RWPE1 (cell line): ENCODE measurements at places on chromosomes 11 and 22.

DNA sequence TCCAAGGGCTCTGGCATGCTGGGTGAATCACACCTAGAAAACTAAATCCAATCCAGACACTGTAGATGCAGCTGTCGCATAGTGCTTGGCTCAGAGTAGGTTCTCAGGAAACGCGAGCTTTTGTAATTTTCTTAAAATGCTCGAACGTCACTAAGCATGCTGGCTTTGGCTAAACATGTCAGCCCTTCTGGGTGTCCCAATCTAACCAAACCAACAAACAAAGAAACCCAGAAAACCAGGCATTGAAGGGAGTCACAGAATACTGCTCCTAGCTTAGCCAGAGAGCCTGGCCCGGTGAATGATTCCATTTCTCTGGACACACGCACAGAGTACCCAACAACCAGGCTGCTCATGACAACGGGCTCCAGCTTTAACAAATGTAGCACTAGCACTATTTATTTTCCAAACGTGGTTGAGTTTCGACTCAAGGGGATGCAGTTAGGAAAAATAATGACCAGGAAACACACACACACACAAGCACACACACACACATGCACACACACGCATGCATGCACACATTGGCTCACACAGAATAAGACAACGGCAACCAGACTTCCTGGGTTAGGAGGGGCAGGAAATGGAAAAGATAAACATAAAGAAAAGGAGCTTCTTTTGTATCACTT, 492.6 kb downstream of the MIAT start:
- DNase-seq = no peak

DNA sequence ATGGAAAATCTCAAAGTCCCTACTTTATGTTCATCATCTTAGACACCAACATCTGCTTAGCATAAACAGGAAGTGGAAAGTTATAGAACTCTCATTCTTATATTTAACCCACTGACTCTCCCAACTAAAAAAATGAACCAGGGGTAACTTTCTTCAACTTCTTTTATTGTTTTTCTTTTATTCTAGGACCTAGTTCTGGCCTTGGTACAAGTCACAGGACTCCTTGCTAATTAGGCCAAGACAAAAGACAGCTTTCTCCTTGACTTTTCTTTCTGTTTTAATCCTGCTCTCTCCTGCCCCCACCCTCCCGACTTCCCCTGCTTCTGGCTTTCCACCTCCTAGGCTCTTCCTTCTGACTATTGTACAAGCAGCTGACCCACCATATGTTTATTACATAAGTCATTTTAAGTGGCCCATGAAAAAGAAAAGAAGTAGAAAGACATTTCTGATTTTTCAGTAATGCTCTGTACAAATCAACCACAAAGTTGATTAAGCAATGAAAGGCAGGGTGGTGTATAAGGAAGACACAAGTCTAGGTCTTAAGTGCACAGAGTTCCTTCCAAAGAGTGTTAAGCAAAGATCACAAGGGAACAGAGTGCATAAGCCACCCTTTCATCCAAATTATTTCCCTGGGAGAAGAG, 18.3 kb downstream of the JAML start:
- no peak for DNase-seq

DNA sequence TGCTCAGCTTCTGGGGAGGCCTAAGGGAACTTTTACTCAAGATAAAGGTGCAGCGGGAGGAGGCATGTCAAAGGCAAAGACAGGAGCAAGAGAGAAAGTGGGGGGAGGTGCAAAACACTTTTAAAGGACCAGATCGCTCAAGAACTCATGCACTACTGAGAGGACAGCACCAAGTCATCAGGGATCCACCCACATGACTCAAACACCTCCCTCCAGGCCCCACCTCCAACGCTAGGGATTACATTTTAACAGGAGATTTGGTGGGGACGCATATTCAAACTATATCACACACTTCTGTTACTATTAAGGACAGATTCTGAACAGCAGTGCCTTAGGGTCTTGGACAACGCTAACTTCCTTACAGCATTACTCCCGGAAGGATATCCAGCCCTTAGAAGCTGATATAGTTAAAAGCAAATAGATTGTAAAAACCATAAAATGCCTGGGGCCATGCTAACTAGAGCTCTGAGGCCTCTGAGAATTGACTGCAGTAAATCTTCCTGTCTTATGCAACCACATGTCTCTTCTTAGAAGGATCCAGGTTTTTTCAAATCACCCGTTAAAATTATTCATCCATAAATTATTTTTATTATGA, 16.7 kb upstream of the ZC3H12C start:
- peak; percentile 34 for DNase-seq

DNA sequence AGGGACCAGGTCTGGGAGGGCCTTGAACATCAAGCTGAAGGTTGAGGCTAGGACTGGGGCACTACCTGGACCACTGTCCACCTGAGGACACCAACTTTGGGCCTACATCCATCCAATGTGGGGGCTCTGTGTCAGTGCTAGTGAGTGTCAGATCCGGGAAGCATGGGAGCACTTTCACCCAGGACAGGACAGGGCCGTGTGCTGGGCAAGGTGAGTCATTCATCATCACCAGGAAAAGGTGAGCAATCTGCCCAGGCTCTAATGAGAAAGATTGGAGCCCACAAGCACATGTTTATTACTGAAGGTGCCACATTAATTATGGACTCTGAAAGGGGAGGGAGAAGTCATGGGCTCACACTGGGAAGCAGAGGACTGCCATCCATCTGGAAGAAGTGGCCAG, 39.7 kb upstream of the DRD2 start:
- peak; percentile 48 for DNase-seq
